ENCODE measurements at places on chromosomes 12 and 14. TPM values are rescaled to one million over a fixed set of nuclear protein-coding genes. Genes with fewer than 3 reads are reported as not detected.

The ENO2 gene
- polyA plus RNA-seq, result 32.9 TPM

The GLT1D1 gene
- 0.20 TPM for polyA plus RNA-seq

The IL22 gene
- polyA plus RNA-seq, result not detected

The RGS6 gene
- polyA plus RNA-seq, result 0.04 TPM

The VASH1 gene
- 6.3 TPM for polyA plus RNA-seq

The SIX6 gene
- not detected for polyA plus RNA-seq

The HCAR3 gene
- polyA plus RNA-seq, result 1.2 TPM

All from B cell (primary cell).